Breast epithelium (tissue), 4 donors: ENCODE measurements at places on chromosomes 2 and 18. TPM values are rescaled to one million over a fixed set of nuclear protein-coding genes. Genes with fewer than 3 reads are reported as not detected.
A peak's percentile ranks its signal among the peaks of the same experiment; 100 is the strongest.

RUFY4 gene
- total RNA-seq: 2.8 TPM

DUSP2 gene
- 57.5 TPM for total RNA-seq

VWC2L gene
- 0.15 TPM for total RNA-seq

GATA6 gene
- total RNA-seq: 3.0 TPM

KCNG2 gene
- total RNA-seq: 0.66 TPM

MYO5B gene
- 2.4 TPM for total RNA-seq

SLC38A11 gene
- 6.7 TPM for total RNA-seq

RGPD3 gene
- 1.6 TPM for total RNA-seq

PCARE gene
- not detected for total RNA-seq

TNFRSF11A gene
- 4.6 TPM for total RNA-seq

PXDN gene
- total RNA-seq: 108 TPM

DNA sequence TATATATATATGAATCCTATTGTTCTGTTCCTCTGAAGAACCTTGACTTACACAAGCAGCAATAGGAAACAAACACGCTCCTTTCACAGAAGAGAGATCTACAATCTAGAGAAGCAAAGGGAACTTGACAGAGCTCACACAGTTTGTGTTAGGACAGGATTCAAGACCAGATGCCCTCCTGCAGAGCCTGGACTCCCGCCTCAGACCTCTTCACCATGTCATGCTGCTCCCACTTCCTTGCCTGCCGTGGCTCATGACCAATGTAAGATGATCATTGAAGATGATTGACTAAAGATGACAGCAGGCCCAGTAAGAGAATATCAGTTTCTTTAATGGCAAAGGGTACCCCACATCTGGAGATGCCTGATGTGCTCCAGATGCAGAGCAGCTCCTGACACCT is 111.2 kb upstream of the AGAP1 start:
- no peak for DNase-seq

GRCh38 chr2:215917953-215918620 is 95.3 kb downstream of the MREG start:
- DNase-seq: no peak

GRCh38 chr2:121884511-121884921 is 129.1 kb downstream of the TSN start:
- no peak for DNase-seq

DNA sequence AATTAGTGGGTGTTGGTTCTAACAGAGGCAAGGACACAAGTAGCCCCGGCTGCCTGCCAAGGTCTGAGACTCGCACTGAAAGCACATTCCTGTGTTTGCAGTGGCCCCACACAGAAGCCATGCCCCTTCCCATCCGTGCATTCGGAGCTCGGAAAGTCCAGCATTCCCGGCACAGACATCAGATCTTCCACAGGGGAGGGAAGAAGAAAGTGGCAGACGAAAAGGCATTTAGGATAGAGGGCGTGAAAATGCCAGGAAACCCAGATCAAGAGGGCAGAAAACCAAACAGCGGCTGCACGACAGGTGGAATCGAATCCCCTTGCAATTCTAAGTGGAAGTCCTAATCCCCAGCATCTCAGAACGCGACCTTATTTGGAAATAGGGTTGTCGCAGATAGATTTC is 105.5 kb upstream of the ASB18 start:
- DNase-seq: no peak

DNA sequence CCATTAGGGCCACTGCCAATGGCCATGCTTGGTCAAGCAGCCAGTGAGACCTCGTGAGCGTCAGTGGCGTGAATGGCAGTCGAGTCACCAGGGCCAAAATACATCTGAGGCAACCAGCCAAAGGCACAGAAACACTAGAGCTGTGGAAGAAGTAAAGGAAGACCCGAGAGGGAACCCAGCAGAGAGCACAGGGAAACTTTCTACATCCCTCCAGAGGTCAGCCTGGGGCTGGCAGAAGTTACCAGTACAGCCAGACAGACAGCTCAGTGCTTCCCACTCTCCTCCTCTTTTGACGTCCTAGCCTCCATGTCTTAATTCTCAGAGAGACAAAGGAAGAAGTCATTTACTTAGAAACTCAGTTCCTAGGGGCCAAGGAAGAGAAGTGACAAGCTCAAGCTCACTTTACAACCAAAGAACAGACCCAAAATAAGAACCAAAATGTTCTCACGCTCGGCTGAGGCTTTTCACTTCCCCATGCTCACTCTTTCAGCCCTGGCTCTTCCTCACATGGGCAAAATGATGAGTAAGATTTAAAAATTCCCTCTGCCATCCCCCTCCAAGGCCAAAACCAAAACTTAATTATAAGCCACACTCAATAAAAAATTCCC is 8.7 kb downstream of the CYRIA start:
- no peak for DNase-seq

GRCh38 chr18:6757931-6758330 is 28.4 kb downstream of the ARHGAP28 start:
- no peak for DNase-seq

DNA sequence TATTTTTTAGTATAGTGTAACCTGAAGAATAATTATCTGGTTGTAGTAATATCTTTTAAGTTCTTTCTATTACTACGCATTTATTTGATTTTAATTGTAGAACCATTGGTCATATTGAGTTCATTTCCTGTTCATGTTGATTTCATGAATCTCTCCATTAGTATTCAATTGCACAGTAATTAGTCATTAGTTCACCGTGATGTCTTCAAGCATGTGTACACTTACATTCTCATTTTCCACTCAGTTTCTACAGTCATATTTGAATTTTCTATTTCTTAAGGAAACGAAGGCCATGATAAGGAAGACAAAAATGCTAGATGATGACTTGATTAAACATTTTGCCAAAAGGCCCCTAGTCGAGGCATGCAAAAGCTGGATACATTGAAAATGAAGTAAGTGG is 333.7 kb upstream of the FANCL start:
- DNase-seq: no peak

DNA sequence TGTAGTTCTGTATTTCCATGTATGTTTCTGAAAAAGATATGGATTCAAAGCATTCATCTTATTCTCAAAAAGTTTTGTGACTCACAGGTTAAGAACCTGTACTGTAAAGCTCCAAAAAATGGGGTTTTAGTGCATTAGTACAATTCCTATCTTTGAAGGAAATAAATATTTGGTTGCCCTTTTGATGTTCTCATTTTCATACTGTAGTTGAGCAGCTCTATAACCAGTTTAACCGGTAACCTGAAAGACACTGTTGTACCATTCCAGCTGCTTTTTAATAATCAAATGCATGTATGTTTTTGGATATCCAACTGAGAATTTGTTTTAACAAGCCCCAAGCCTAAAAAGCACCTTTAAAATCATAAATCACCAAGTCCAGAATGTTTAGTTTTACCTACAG is 9.6 kb upstream of the OSGEPL1 start:
- DNase-seq: no peak

DNA sequence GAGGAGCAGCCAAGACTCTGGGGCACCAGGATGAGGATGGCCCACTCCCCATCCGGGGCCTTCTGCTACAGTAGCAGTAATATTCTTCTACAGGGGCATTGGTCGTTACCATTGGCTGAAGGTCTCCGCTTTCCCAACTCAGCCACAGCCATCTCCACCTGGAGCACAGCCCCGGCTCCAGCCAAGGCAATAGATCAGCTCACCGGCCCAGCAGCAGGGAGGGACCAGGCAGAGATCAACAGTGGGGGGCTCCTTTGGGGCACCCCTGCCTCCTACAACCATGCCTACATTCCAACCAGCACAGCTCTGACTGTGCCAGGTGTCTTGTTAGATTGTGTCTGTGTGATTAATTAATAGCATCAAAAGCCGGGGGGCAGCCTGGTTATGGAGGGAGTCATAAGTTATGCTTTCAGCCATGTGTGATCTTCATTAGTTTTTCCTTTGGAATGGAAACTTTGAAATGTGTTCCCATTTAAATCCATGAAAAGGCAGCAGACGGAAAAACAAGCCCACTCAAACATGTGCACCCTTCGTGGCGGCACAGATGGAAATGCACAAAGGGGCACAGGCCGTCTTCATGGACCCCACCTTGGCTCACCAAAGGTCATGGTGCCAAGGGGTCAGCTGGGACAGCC is 68.6 kb upstream of the BZW1 start:
- no peak for DNase-seq

GRCh38 chr2:151760139-151760650 is 25.9 kb upstream of the NEB start:
- no peak for DNase-seq

DNA sequence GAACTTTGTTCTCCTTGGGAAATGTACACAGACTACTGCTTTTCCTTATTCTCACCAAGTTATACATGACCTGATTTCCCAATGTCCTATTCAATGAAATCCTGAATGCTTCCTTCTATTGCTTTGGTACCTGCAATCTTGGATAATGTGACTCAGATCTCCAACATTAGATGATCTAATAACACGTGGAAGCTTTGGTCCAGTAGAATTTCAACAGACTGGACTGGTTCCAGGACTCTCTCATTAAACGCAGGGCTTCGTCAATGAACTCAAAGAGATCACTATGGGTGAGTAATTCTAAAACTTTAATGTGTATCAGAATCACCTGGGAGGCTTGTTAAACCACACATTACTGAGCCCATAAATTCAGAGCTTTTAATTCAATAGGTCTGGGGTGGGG is 413.6 kb upstream of the KCNH7 start:
- no peak for DNase-seq

GRCh38 chr2:111897924-111898702 is at the start of gene MERTK:
TSS of gene MERTK (plus strand) at chr2:111898607. CDS start at chr2:111898736, 129 bp downstream.
- peak; percentile 79 for DNase-seq
